Endodermal cell (in vitro differentiated cells): ENCODE measurements at places on chromosomes 16 and 17. TPM values are rescaled to one million over a fixed set of nuclear protein-coding genes. Genes with fewer than 3 reads are reported as not detected.
A peak's percentile ranks its signal among the peaks of the same experiment; 100 is the strongest.

DNA sequence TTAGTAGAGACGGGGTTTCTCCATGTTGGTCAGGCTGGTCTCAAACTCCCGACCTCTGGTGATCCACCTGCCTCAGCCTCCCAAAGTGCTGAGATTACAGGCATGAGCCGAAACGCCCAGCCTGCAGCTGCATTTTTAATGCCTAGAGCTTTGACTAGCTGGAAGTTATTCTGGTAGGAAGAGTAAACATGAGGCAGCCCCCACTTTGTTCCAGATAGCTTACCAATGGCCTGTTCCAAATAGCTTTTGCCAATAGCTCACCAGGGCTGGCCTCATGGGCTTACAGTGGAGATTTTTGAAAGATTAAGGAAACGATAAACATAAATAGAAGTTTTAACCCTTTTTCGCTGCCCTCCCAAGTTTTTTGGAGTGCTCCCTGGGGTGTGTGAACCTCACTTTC is 9.8 kb downstream of the TRPV2 start:
- H3K36me3 ChIP-seq, result no peaks in the 10 kb centered on the region
- no peak for DNase-seq
- no peak overlapping the region for H3K27ac ChIP-seq
- no peaks in the 10 kb centered on the region for H3K4me1 ChIP-seq
- H3K4me3 ChIP-seq, result no peak overlapping the region

- no peaks in the 10 kb centered on the region for H3K27me3 ChIP-seq
- no peak overlapping the region for H3K27ac ChIP-seq
- H3K4me3 ChIP-seq, result no peak overlapping the region
Observed at GRCh38 chr17:1752425-1753262, 9.2 kb upstream of the SERPINF1 start.

GRCh38 chr17:2612630-2613029 is 19.2 kb downstream of the PAFAH1B1 start:
- no peak overlapping the region for H3K27ac ChIP-seq
- no peak overlapping the region for H3K4me3 ChIP-seq
- H3K27me3 ChIP-seq, result no peaks in the 10 kb centered on the region
- DNase-seq, result no peak
- H3K4me1 ChIP-seq, result peaks cover 10% of the 10 kb centered on the region

DNA sequence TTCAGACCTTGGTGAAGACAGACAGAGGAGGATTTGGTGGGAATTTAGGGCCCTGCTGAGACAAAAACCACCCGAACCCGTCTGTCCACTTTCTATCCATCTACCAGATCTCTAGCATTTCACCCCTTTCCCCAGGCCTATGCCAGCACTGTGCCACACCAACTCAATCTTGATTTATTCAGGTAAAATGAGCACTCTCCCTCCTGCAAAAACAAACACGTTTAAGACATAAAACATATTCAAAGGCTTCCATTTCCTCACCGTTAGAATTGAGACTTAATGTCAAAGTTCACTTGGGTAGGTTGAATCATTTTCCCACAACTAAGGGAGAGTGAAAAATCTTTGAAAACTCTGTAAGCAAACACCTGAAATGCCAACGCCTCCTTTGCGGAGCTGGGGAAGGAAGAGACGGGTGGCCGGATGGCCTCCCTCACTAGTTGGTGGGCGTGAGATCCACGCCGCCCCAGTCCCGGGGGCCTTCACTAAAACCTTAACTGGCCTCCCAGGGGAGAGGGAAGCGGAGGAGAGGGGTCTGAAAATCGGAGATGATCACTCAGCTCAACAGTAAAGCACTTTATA is 862 bp downstream of the DCAKD start:
- no peaks in the 10 kb centered on the region for H3K27me3 ChIP-seq
- peak overlapping the region; percentile 94 for H3K4me3 ChIP-seq
- DNase-seq, result peak; percentile 80
- H3K4me1 ChIP-seq, result no peaks in the 10 kb centered on the region

GRCh38 chr17:73234736-73235135 is 26.9 kb downstream of the CPSF4L start:
- no peak overlapping the region for H3K27ac ChIP-seq
- peaks cover 57% of the 10 kb centered on the region for H3K36me3 ChIP-seq
- H3K4me3 ChIP-seq, result no peak overlapping the region
- H3K27me3 ChIP-seq, result no peaks in the 10 kb centered on the region

- DNase-seq, result peak; percentile 61
- no peak overlapping the region for H3K4me3 ChIP-seq
- no peaks in the 10 kb centered on the region for H3K36me3 ChIP-seq
- H3K27ac ChIP-seq, result no peak overlapping the region
- H3K4me1 ChIP-seq, result no peaks in the 10 kb centered on the region
Observed at GRCh38 chr16:47617732-47618131, 156.6 kb downstream of the PHKB start.

DNA sequence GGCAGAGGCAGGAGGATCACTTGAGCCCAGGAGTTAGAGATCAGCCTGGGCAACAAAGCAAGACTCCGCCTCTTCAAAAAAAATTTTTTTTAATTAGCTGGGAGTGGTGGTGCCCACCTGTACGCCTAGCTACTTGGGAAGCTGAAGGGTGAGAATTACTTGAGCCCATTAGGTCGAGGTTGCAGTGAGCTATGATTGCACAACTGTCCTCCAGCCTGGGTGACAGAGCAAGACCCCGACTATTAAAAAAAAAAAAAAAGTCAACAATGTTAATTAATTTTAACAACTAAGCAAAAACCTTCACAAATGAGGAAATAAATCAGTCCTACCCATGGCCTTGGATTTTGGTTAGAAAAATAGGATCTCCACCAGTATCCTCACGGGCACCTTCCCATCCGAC is 5.4 kb downstream of the DHX58 start:
- H3K27ac ChIP-seq, result no peak overlapping the region
- H3K36me3 ChIP-seq, result no peaks in the 10 kb centered on the region
- peak overlapping the region; percentile 67 for H3K4me3 ChIP-seq
- no peaks in the 10 kb centered on the region for H3K4me1 ChIP-seq

GRCh38 chr16:49641250-49641649 is 214.7 kb downstream of the ZNF423 start:
- no peaks in the 10 kb centered on the region for H3K27me3 ChIP-seq
- peak overlapping the region; percentile 98 for H3K27ac ChIP-seq
- no peak overlapping the region for H3K4me3 ChIP-seq
- DNase-seq, result no peak
- H3K36me3 ChIP-seq, result no peaks in the 10 kb centered on the region

GRCh38 chr16:30524575-30525568 is 1.5 kb downstream of the ZNF768 start:
- H3K4me3 ChIP-seq, result peak overlapping the region; percentile 81
- H3K27me3 ChIP-seq, result no peaks in the 10 kb centered on the region
- peaks cover 4% of the 10 kb centered on the region for H3K36me3 ChIP-seq
- no peaks in the 10 kb centered on the region for H3K4me1 ChIP-seq
- no peak for DNase-seq

- H3K4me3 ChIP-seq, result no peak overlapping the region
- DNase-seq, result no peak
- H3K27me3 ChIP-seq, result no peaks in the 10 kb centered on the region
Observed at GRCh38 chr16:65697065-65697464, 575.2 kb upstream of the CDH11 start.

DNA sequence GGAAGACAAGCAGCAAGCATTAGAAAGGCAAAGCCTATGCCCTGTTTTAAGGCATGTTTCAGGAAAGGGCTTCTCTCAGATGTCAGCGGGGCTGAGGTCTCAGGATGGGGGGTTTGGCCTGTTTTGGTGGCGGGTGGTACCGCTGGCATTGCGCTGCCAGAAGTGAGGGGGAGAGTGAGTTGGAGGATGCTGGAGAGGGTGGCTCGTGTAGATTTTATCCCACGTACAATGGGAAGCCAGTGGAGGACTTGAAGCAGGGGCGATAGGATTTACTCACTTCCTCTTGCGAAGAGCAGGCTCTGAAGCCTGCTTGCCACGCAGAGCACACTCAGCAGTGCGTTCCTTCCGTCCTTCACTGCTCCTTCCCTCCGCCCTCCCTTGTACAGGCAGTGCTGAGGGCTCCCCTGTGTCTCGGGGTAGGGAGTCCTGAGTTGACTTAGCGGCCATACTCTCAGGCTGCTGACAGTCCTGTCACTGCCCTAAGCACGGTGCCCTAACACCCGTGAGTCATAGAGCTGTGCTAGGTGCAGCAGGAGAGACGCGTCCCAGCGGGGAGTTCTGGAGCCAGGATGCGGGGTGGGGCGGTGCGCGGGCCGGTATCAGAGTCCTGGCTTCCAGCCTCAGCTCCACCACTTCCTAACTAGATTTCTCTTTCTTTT is 113.1 kb downstream of the SNX29 start:
- no peak overlapping the region for H3K27ac ChIP-seq
- peaks cover 5% of the 10 kb centered on the region for H3K4me1 ChIP-seq
- H3K36me3 ChIP-seq, result no peaks in the 10 kb centered on the region
- H3K4me3 ChIP-seq, result peak overlapping the region; percentile 65
- H3K27me3 ChIP-seq, result peaks cover 20% of the 10 kb centered on the region

- H3K36me3 ChIP-seq, result no peaks in the 10 kb centered on the region
- peaks cover 5% of the 10 kb centered on the region for H3K27me3 ChIP-seq
- no peak overlapping the region for H3K27ac ChIP-seq
Observed at GRCh38 chr17:48513097-48513496, 17.7 kb downstream of the HOXB1 start.

DNA sequence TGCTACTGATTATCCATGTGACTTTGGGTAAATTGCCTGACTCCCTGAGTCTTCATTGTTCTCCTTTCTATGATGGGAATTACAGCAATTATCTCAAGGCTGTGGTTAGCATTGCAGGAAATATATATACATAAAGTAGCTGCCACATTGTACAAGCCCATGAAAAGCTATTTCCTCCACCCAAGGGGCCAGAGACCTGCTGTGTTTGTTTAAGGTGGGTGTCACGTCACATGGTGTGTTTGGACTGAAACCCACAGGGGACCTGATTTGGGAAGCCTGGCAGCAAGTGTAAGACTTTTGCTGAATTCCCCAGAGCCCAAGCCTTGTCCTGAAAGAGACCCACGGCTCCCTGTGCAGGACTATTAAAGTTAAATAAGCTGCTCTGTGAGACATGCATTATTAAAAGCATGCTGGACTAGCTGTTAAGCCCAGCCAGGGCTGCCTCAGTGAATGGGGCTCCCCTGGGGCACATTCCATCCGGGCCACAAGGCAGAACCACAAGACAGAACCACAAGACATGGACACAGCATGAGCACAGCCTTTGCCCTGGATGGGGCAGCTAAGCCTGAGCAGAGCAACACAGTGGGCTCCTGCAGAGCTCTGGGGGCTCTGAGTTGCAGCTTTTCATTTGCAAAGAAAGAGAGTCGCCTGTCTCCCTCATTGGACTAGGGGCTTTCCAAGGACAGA is 148.9 kb downstream of the SPACA3 start:
- H3K4me1 ChIP-seq, result no peaks in the 10 kb centered on the region
- H3K27ac ChIP-seq, result no peak overlapping the region
- DNase-seq, result no peak
- peaks cover 5% of the 10 kb centered on the region for H3K27me3 ChIP-seq
- H3K36me3 ChIP-seq, result no peaks in the 10 kb centered on the region

DNA sequence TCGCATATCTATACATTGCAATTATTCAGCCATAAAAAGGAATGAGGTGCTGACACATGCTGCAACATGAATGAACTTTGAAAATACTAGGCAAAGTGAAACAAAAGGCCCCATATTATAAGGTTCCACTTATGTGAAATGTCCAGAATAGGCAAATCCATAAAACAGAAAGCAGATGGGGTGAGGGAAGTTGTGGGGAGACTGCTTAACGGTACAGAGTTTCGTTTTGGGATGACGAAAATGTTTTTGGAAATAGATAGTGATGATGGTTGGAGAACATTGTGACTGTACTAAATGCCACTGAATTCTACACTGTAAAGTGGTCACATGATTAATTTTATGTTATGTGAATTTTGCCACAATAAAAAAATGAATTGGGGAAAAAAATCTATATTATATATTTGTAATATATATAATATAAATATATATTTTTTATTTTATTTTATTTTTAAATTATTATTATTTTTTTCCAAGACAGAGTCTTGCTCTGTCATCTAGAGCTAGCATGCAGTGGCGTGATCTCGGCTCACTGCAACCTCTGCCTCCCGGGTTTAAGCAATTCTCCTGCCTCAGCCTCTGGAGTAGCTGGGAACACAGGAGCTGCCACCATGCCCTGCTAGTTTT is 4.2 kb upstream of the GNA13 start:
- no peaks in the 10 kb centered on the region for H3K36me3 ChIP-seq
- H3K27me3 ChIP-seq, result no peaks in the 10 kb centered on the region
- H3K4me3 ChIP-seq, result no peak overlapping the region
- no peak for DNase-seq

GRCh38 chr17:4679658-4680057 is 24.3 kb downstream of the PELP1 start:
- peak overlapping the region; percentile 2 for H3K4me3 ChIP-seq
- H3K36me3 ChIP-seq, result peaks cover 66% of the 10 kb centered on the region
- H3K27ac ChIP-seq, result peak overlapping the region; percentile 1
- H3K4me1 ChIP-seq, result peaks cover 9% of the 10 kb centered on the region
- no peaks in the 10 kb centered on the region for H3K27me3 ChIP-seq

DNA sequence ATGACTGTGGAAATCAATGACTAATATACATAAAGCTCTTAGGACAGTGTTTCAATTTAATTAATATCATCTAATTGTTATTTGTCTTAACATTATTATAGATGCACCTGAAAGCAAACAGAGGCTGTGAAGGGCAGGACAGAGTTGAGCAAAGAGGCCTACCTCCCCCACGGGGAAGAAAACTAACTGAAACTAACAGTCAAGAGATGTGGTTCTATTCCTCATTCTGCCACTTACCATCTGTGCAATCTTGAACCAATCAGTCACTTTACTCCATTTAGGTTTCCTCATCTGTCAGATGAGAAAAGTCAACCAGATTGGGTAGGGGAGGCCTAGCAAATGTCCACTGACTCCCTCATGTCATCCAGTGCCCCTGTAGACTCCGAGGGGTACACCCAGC is 59.1 kb downstream of the C17orf67 start:
- DNase-seq, result no peak
- H3K4me1 ChIP-seq, result no peaks in the 10 kb centered on the region
- no peak overlapping the region for H3K27ac ChIP-seq
- no peak overlapping the region for H3K4me3 ChIP-seq
- no peaks in the 10 kb centered on the region for H3K36me3 ChIP-seq

GRCh38 chr17:13428611-13429042 is 173.1 kb downstream of the HS3ST3A1 start:
- no peak overlapping the region for H3K4me3 ChIP-seq
- H3K27ac ChIP-seq, result no peak overlapping the region
- no peaks in the 10 kb centered on the region for H3K4me1 ChIP-seq
- no peaks in the 10 kb centered on the region for H3K36me3 ChIP-seq
- no peak for DNase-seq

Gene SNAI3
- total RNA-seq, result 2.1 and 2.5 TPM in 2 replicates

Gene KRT16
- total RNA-seq, result not detected in 2 replicates

Gene CACNA1H
- total RNA-seq, result 42.9 and 45.0 TPM in 2 replicates

Gene LPO
- total RNA-seq, result 0.07 TPM in 1 of 2 replicates, not detected in the other

Gene AURKB
- total RNA-seq, result 67.7 to 125 TPM (median 122 TPM) in 3 replicates

Gene PSME3
- 178 and 183 TPM in 2 replicates for total RNA-seq

Gene LITAF
- 55.4 to 78.6 TPM (median 62.9 TPM) in 3 replicates for total RNA-seq

Gene RPH3AL
- 14.0 to 19.0 TPM (median 16.9 TPM) in 3 replicates for total RNA-seq

Gene CES3
- total RNA-seq, result 1.4 and 2.7 TPM in 2 replicates

Gene TBC1D3K
- total RNA-seq, result not detected in 2 replicates
